ENCODE measurements at places on chromosomes 13 and 19.

DNA sequence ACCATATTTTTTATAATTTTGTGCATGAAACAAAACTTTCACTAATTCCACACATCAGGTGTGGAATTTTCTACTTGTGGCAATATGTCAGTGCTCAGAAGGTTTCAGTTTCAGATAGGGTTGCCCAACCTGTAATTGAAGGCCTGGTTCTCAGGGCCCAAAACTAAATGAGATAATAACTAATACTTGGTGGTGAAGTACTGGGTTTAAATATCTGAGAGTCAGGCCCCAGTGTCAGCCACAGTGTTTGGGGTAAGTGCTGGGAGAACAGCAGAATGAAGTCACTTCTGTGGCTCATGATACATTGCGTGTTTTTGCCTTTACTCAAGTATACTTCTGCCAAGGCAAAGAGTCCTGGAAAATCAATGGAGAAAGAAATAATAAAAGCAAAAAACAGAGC, 5.6 kb downstream of the SAFB start:
- no peak for DNase-seq

- DNase-seq: no peak
Observed at GRCh38 chr19:10378124-10378523, 2.2 kb downstream of the TYK2 start.

GRCh38 chr19:48624791-48625723, 5.8 kb downstream of the SPHK2 start:
- no peak for DNase-seq

DNA sequence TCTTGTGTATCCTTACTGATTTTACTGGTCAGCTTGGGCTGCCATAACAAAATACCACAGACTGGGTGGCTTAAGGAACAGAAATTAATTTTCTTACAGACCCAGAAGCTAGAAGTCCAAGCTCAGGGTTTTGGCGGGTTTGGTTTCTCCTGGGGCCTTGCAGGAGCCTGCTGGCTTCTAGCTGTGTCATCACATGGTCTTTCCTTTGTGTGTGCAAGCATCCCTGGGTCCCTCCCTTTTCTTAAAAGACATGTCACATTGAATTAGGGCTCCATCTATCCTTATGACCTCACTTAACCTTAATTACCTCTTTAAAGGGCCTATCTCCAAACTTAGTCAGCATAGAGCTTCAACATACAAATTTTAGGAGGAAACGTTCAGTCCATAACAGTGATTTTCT, 23.4 kb downstream of the UBAC2 start:
- no peak for DNase-seq

DNA sequence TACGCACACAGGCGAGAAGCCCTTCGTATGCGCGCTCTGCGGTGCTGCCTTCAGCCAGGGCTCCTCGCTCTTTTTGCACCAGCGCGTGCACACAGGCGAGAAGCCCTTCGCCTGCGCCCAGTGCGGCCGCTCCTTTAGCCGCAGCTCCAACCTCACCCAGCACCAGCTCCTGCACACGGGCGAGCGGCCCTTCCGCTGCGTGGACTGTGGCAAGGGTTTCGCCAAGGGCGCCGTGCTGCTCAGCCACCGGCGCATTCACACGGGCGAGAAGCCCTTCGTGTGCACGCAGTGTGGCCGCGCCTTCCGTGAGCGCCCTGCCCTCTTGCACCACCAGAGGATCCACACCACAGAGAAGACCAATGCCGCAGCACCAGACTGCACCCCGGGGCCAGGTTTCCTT, 4.7 kb downstream of the ZNF324B start:
- no peak for DNase-seq

GRCh38 chr13:24632382-24633121, 47.7 kb upstream of the ATP12A start:
- no peak for DNase-seq

DNA sequence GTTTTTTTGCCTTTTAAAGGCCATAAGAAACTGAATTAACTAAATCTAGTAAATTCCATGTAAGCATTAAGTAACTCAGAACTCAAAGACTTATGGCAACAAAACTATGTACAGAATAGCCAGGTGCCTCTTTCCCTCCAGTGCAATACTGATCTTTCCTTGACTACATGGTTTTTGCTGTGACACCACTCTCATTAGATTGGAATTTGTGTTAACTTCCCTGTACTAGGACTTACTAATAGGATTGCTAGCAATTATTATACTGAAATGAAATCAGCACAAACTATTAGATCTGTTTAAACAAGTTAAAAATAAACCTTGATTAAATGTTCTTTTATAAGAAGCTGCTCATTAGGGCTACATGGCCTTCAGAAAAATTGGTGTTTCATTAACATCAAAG, 96.3 kb downstream of the DACH1 start:
- DNase-seq: no peak

DNA sequence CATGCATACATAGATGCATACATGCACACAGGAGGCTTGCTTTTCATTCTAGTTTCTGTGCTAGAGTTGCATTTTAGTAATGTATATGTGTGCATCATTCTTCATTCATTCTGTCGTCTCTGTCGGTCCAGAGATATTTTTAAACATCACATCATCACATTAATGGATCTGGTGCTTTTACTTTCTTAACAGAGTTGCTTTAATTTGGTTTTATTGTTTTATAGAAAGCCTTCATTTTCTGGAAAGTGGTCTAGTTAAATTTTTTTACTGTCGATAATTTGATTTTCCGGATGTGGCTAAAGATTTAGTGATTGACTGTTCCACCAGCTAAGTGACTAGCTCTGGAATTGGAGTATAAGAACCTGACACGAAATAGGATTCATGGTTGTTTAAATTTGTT, 16.9 kb downstream of the BIVM start:
- no peak for DNase-seq

DNA sequence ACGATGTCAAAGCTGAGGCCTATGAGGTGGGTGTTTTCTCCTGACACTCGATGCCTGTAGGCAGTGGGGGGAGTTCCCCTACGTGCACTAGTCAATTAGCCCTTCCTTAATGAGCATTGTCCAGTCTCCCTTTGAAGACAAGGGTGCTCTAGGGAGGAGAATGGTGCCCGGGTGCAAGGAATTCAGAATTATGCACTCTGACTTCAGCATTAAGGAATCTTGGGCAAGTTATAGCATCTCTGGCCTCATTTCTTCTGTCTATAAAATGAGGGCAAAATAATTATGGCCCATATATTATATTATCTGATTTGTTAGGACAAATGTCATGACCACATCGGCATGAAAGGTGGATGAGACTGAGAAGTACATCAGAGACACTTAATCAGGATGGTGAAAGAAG, 82.1 kb upstream of the SLC7A1 start:
- no peak for DNase-seq

GRCh38 chr19:16155128-16155527, 11.6 kb downstream of the HSH2D start:
- DNase-seq: no peak
